ENCODE measurements at places on chromosomes 2 and 18. TPM values are rescaled to one million over a fixed set of nuclear protein-coding genes. Genes with fewer than 3 reads are reported as not detected.

GRCh38 chr18:38923126-38923525 lies 1357.5 kb upstream of the CELF4 start:
- no peak overlapping the region for H3K27ac ChIP-seq
- no peak for DNase-seq
- no peaks in the 10 kb centered on the region for H3K36me3 ChIP-seq
- H3K27me3 ChIP-seq, result no peaks in the 10 kb centered on the region
- no peaks in the 10 kb centered on the region for H3K4me1 ChIP-seq

ATP6V1C2 gene
- total RNA-seq, result 10.9 TPM

PPM1B gene
- total RNA-seq, result 22.1 TPM

SLC9A4 gene
- 0.76 TPM for total RNA-seq

UGT1A10 gene
- 12.4 TPM for total RNA-seq

- H3K4me1 ChIP-seq, result no peaks in the 10 kb centered on the region
- no peak overlapping the region for H3K4me3 ChIP-seq
- H3K27me3 ChIP-seq, result no peaks in the 10 kb centered on the region
- DNase-seq, result no peak
- no peaks in the 10 kb centered on the region for H3K36me3 ChIP-seq
These were observed 385.2 kb downstream of the CMPK2 start for GRCh38 chr2:6480514-6480913.
